Activated CD4-positive, CD25-positive, alpha-beta regulatory T cell treated with anti-CD3 and anti-CD28 coated beads, Interleukin-2, amount 50 U/mL, for 72 hours (primary cell): ENCODE measurements at places on chromosomes 3 and 15.

GRCh38 chr3:123374016-123374415 is 74.9 kb downstream of the ADCY5 start:
- no peak for DNase-seq

- no peak for DNase-seq
Measured at GRCh38 chr3:141248064-141248463, 16.4 kb downstream of the PXYLP1 start.

GRCh38 chr3:28547677-28548076 is 199.1 kb upstream of the AZI2 start:
- no peak for DNase-seq

DNA sequence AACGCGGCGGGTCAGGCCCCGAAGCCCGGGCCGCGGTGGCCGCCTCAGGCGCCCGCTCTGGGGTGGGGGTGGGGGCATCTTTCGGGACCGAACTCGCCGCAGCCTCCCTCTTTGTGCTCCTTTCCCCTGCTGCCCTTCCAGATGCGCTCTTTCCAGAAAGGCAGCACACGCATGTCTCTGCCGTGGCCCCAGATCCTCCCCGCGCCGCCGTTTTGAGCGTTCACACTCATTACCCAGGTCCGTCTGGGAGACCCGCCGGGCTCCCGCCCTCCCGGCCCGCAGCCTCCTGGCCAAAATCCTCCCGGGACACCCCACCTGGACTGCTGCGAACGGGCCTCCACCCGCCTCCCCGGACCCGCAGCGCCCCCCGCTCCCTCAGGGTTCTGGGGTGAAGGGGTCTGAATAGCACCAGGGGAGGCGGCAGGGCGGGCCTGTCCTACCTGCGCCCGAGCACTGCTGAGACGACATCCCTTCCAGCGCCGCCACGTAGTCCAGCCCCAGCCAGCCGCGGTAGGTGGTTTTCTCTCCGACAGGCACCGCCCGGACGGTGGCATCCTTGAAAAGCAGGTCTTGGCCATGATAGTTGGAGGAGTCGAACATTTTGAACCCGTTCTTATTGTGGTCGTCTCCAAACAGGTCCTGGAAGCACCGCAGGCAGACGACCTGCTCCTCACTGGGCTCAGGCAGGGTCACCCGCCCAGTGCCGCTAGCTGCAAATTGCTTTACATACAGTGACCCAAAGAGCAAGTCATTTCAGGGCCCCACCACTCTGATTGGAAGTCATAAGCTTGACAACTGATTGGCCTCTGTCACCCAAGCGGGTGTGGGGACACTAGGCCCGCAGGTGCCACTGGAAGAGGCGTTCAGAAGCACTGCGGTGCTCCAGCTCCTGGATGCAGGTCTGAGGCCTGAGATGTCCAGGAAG is 25.9 kb downstream of the MELTF start:
- peak; percentile 44 for DNase-seq

- no peak for DNase-seq
Measured at GRCh38 chr3:59321881-59322540, 272.2 kb upstream of the CFAP20DC start.

DNA sequence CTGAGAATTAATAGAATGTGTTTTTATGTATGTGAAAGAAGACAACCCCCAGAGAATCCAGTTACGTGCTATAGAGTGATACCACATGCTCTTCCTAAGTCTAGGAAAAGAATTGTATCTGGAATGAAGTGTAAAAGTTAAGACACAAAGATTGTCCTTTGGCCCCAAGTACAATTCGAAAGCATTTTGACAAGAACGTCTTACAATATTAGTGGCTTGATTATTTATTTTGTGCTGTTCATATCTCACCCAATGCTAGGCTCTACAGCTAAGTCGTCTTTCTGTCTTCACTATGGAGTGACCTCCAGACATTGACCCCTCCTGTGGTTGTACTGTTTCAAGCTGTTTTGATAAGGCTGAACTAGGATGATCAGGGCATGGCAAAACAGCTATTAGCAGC is 345.7 kb upstream of the C2CD4B start:
- no peak for DNase-seq

DNA sequence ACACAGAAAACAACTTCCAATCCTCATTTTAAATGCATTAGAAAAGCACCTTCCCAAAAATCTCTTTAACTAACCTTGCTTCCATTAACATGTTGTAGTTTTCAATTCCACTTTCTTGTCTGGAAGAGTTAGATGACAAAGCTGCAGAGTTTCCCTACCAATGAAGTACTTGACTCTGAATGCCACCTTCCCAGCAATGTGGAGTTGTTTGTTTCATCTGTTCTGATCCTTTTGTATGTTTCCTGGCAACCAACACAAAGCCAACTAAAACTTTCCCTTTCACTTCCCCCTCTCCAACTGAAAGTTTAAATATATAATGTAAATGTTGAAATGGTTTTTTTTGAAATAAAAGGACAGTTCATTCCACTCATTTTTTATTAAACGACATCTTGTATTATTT is at the start of gene WDR49:
Gene WDR49 (minus strand): TSS at position 183 of the 400 bp plus-strand sequence. CDS start 517 bp downstream, outside the sequence.
- DNase-seq = no peak

DNA sequence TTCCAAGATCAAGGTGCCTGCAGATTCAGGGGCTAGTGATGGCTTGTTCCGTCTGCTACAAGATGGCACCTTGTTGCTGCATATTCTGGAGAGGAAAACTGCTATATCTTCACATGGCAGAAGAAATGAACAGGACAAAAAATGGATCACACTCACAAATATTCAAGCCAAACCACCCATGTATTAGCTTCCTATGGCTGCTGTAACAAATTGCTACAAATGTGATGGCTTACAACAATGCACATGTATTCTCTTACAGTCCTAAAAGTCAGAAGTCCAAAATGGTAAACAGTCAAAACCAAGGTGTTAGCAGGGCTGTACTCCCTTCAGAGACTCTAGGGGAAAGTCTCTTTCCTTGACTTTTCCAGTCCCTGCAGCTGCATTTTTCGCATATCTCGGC is 55.8 kb downstream of the TRIM42 start:
- no peak for DNase-seq

DNA sequence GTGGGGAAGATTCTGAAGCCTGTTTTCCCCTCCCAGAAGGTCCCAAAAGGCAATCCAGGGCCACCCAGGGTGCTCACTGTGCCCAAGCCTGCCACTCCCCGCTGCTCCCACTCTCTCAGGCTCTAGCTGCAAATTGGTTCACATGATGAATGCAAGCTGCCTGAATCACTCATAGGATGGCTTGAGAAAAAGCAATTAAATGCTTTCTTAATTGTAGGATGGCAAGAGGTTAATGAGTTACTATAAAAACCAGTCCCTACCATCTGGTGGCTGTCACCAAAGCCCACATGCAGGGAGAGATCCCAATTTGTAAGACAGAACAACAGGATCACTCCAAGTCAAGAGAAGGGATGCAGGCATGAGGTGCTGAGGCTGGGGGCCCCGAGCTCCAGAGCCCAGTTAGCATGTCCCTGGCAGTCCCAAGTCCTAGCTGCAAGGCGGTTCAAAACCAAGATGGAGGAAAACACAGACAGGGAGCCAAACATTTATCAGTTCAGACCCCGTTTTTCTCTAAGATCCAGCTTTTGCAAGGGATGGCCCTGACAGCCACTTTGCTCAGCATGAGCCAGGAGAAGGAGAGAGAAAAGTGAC is 207.1 kb downstream of the UACA start:
- no peak for DNase-seq

DNA sequence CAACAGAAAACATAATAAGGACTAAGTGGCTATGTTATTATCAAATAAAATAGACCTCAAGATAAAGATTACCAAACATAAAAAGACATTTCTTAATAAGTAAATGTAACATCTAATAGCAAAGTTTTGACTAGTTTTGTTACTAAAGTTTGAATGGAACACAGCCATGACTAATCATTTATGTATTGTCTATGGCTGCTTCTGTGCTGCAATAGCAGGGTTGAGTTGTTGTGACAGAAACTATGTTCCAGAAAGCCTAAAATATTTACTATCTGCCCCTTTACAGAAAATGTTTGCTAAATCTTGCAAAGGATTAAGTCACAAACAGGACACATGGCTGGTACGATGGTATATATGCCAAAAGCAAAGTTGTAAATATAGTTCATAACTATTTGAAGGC is 37.9 kb upstream of the MYH15 start:
- DNase-seq = no peak

- DNase-seq = no peak
Measured at GRCh38 chr3:129313415-129313664, 34.7 kb downstream of the HMCES start.

GRCh38 chr3:170848292-170848917 is 21.6 kb downstream of the RPL22L1 start:
- DNase-seq = no peak

DNA sequence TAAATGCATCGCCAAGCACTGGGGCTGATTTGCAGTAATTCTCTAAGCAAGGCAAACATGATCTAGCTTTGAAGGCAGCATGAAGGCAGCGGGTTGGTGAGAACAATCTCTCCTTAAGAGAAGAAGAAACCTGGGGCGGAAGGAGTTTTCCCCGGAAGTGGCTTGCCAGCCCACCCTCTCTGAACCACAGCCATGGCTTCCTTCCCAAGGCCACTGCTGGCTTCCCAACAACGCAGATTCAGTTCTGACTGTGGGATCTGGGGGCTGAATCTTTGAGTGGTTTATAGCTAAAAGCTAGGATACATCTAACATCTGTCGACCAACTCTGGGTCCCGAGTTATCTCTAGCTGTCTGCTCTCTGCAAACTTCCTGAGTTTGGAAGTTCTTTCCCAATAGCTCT is 4.3 kb upstream of the CPN2 start:
- DNase-seq = no peak

GRCh38 chr3:152127058-152127457 is 141.7 kb upstream of the MBNL1 start:
- DNase-seq = no peak

DNA sequence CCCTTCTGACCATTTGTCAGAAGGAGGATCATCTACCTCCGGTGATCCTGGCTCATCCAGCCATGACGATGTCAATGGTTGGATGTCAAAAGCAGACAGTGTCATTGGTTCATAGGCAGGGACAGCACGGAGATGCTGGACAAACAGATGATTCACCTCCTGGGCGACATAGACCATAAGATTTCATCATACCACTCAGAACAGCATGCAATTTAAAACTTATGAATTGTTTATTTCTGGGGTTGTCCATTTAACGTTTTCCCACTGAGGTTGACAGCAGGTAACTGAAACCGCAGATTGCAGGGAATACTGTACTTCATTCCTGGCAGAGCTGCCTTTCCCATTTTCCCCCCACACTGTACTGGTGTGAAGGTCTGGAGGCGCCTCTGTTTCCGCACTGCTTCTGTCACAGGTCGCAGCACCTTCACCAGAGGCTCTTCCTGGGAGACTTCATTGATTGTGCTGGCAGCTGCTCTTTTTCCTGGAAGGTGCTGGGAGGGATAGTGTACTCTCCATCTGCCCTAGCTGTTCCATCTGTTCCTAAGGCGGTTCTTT is 32.5 kb upstream of the TMOD3 start:
- no peak for DNase-seq

GRCh38 chr3:13484851-13485590 is 4.9 kb downstream of the HDAC11 start:
- no peak for DNase-seq

DNA sequence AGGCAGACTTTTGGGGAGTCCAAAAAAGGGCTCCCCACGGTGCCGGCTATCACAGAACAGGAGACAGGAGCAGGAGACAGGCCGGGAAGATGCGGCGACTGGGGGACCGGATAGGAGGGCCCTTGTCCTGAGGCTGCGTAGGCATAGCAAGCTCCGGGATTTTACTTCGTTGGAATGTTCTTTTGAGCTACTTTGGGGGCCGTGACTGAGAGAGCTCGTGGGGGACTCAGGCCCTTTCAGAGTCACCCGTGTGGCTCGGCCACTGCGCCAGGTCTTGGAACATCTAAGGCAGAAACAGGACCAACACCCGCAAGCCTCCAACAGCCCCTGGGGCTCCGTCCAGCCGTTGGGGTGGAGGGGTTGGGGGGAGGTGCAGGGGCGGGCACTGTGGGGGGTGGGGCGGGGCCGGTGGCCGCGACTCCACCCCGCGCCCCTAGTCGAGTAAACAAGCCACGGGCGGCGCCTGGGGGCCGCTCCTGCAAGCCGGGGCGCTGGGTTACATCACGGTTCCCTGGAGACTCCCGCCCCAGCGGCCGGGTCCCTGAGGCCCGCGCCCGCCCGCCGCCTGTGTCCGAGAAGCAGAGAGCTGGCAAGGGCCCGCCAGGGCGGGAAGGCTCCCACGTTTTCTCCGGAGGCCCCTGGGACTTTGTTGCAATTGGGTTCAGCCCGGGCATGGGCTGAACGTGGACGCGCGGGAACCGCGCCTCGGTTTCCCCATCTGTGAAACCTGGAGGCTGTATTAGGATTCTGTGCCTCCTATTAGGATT is 23.3 kb upstream of the C15orf39 start:
- no peak for DNase-seq

DNA sequence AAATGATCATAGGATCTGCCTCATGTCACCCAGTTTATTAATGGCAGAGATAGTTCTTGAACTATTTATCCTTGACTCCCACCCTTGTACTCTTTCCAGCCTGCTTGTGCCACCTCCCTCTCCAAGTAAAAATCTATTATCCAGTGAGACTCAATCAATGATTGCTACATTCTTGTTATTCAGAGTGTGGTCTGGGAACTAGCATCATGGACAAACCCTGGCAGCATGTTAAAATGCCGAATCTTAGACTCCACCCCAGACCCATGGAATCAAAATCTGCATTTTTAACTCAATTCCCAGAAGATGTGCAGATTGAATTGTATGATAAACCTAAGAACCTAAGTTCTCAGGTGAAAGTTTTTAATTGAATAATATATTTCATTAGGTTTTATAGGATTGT is 34.7 kb upstream of the PYDC2 start:
- DNase-seq = no peak

DNA sequence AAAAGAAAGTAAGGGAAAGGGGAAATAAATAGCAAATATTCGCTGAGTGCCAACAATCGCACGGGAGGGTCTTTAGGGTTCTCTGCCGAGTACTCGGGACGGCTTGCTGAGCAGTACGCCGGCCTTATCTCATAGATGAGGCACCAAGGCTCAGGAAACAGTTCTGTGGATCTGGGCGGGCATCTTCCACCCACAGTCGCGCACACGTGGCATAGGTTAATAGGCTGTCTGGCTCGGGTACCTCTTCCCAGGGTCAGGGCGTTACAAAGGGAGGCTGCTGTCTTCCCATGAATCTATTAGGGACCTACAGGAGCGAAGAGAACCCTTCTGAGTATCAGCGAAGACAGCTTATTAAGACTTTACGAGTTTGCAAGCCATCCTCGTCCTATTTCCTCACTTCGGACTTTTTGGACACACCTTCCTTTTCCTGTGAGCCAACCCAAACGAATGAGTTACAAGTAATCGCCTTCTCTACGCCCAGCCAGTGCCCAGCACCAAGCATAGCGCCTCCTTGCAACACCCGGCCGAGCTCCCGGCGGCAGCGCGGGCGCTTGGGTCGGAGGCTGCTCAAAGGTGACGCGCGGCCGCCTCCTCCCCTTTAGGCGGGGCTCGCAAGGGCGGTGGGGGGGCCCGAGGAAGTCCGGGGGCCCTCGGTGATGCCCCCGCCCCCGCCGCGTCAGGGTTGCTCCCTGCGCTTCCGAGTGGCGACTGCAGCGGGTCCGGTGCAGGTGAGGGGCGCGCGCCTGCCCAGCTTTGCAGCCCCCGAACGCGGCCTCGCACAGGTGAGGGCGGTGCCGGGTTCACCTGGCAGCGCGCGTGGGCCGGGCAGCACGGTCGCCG is at the start of gene MCTP2:
Gene MCTP2 (plus strand): TSS at position 679 of the 840 bp plus-strand sequence. CDS start 66,705 bp downstream, outside the sequence.
- DNase-seq = peak; percentile 67
